ENCODE measurements at places on chromosomes 3 and 15.

GRCh38 chr3:18282507-18282906 lies 142.6 kb downstream of the SATB1 start:
- no peak for DNase-seq

GRCh38 chr3:171747223-171747920 lies 62.9 kb downstream of the PLD1 start:
- no peak for DNase-seq

- no peak for DNase-seq
Measured at GRCh38 chr3:13199006-13199776, 126.0 kb upstream of the IQSEC1 start.

- no peak for DNase-seq
Measured at GRCh38 chr3:117600666-117601065, 891.1 kb downstream of the TUSC7 start.

GRCh38 chr3:101703169-101703568 lies 16.7 kb upstream of the RPL24 start:
- no peak for DNase-seq

DNA sequence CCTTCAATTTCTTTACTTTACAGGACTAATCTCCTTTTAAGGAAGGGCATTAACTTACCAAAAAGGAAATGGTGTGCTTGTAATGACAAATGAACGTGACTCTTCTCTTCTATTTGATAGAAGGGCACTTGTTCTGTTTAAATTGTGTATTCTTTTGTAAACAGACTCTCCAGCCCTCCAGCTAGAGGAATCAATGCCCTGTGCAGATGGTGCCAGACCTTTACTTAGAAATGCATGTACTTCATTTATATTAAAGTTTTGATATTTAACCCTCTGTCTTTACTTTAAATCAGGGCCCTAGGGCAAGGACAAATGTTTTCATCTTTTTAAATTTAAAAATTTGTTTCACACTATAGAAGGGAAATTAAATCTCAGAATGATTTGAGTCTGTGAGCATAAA lies 355.1 kb downstream of the GBE1 start:
- no peak for DNase-seq

- no peak for DNase-seq
Measured at GRCh38 chr3:77887611-77888010, 847.7 kb downstream of the ROBO2 start.

DNA sequence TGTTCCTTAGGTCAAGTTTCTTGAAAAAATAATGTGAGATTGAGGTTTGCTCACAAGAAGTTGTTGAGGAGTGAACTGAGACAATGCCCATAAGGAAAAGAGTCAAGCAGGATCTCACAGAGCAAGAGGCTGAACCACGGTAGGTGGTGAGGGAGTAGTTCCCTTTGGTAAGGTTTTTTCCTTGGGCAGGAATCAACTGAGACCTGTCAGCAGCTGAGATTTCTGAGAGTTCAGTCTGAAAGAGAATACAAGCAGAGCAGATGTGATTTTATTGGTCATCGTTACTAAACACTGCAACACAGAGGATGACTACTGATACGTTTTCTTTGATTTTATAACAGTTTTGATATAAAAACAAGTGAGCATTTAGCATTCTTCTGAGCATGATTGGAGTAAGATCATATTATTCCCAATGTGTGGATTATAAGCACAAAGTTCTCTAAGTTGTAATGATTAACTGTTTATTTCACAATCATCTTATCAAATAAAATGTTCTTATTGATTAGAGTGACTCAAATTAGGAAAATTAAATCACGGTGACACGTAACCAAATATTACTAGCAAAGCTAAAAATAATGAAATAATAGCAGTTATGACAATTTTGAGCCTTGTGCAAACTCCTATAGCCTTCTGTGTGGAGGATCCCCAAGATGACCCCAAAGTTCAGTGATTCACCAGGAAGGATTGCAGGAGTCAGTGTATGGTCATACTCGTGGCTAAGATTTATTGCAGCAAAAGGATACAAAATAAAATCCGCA lies 346.2 kb upstream of the ZNF717 start:
- DNase-seq: no peak

GRCh38 chr15:43209059-43209824 lies 11.6 kb downstream of the EPB42 start:
- DNase-seq: no peak

DNA sequence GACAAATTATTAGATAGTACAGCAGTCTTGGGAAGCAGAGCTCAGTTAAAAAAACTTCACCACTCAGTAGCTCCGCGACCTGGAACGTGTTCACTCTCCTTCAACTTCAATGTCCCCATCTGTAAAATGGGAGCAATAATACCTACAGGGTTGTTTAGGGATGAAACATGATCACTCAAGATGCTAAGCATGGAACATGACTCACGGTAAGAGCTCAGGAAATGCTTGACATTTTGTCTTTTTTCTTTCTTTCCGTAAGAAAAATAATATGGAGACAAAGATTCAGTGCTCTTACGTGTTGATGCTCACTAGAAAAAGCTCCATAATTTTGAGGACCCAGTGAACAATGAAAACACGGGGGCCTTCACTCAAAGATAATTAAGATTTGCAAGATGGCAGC lies 606.7 kb upstream of the MDFIC2 start:
- no peak for DNase-seq

DNA sequence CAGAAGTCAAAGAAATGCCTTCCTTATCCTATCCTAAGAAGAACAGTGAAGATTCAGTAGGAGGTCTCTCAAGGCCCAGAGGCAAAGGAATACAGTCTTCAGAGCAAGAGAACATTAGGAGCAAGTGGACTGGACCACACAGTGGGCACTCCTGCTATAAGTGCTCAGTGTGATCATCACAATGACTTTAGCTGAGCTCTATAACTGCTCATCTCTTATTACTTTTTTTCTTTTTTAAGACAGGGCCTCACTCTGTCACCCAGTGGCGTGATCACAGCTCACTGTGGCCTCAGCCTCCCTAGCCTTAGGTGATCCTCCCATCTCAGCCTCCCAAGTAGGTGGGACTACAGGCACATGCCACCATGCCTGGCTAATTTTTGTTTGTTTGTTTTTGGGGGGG lies 48.1 kb downstream of the COL8A1 start:
- DNase-seq: no peak

DNA sequence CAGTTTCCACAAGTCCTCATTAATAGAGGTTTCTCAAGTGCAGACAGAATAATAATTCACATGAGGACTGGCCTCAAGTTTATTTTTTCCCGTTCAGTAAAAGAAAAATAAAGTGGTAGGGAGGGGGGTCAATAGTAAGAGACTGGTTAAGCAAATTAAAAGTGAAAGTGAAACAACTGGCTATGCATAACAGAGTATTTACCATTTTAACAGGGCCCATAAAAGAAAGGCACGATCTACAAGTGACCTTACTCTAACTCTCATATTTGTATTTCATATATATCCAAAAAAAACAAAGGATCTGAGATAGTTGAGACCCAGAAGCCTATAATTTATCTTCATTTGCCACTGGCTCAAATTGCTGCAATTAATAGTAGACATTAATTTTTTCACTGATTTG lies 686.3 kb downstream of the NTRK3 start:
- DNase-seq: no peak

GRCh38 chr3:116254541-116254940 lies 190.7 kb downstream of the LSAMP start:
- no peak for DNase-seq

- DNase-seq: peak; percentile 48
Measured at GRCh38 chr3:187616307-187616972, 53.8 kb downstream of the SST start.

- no peak for DNase-seq
Measured at GRCh38 chr15:79169526-79170133, 79.0 kb upstream of the RASGRF1 start.

DNA sequence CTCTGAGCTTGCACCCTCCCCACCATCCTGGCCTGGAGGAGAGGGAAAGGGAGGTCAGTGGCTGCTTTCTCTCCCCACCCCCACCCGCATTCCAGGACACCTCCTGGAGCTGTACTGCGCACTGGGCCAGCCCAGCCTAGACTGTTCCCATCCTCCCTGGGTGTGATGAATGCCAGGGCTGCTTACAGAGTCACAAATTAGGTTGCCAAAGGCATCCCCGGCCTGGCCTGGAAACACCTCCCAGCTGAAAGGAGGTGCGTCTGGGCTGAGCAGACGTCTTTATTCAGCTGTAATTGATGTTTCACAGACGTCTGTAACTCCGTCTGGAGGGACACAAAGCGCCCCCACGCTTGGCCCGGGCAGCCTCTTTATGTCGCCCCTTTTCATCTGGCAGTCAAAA lies 47.6 kb downstream of the RHCG start:
- DNase-seq: no peak

GRCh38 chr3:59573911-59574310 lies 524.1 kb upstream of the CFAP20DC start:
- DNase-seq: no peak

DNA sequence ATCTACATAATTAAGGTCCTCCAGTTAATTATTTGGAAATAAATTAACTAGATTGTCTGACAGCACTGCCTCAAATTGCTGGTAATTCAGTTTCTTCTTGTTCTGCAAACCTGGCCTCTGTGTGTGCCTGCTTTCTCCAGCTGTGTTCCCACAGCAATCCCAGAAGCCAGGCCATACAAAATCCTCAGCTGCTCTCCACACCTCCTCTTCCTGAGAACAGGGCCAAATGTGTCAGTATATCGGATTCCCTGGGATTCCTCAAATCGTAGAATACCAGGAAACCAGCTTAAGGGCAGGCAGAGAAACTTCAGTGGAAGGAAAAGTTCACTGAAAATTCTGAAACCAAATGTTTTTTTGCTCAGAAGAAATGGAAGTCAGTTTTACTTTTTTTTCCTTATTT lies 261.4 kb downstream of the ZMAT3 start:
- no peak for DNase-seq

GRCh38 chr3:159239059-159239458 lies 437.2 kb downstream of the MFSD1 start:
- DNase-seq: peak; percentile 93

DNA sequence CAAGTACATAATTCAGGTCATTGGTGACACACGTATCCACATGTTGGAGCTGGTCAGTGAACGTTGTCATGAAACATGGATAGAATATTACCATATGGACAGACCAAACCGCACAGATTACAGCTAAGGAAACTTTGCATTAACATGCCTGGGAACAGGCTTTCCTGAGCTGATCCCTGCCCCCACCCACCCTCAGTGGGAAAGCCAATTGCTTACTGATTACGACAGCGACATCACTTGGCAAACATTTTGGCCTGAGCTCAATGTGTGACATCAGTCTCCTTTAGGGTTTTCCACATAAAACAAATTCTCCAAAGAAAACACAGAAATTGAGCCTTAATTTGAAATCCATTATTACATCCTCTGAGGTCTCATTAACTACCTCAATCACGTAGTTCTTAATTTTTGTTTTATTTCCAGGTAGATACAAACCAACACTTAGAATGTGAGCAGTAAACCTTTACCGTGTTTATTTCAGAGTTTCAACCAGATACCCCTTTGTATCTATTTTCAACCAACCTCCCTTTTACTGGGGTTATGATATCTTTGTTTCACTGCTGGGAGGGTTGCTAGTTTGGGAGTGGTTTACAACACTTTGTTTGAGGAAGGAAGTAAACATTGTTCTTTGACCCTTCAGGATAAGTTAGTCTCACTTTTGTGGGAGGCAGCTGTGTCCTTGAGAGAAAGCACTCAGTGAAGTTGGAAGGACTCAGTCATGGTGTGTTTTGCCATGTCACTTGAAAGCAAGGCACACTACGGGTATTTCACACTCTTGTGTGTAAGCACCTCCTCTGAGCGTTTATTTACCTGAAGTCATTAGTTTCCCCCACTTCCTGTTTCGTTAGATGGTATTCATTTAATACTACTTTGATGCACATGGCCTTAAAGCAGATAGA lies 103.1 kb downstream of the CMSS1 start:
- no peak for DNase-seq

DNA sequence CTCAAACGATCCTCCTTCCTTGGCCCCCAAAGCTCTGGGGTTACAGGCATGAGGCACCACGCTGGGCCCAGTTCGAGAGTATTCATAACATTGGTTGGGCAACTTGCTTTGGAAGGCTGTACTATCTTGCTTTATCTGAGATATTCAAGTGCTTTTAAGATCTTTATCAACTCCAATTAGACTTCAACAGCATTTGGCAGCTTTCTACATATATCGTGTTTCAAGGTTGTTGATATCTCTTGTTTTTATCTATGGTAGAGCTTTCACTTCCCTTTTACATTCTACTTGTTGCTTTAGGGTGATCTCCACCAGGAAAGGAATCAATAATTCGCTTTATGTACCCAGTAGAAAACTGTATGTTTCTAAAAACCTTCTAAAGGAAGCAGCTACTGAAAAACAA lies 395.3 kb downstream of the IL5RA start:
- no peak for DNase-seq
